ENCODE measurements at places on chromosomes 3 and 15.

- no peak for DNase-seq
These were observed 167.2 kb downstream of the CNTN3 start for GRCh38 chr3:74447221-74447620.

GRCh38 chr3:53166781-53167291, 5.8 kb downstream of the PRKCD start:
- DNase-seq, result no peak

DNA sequence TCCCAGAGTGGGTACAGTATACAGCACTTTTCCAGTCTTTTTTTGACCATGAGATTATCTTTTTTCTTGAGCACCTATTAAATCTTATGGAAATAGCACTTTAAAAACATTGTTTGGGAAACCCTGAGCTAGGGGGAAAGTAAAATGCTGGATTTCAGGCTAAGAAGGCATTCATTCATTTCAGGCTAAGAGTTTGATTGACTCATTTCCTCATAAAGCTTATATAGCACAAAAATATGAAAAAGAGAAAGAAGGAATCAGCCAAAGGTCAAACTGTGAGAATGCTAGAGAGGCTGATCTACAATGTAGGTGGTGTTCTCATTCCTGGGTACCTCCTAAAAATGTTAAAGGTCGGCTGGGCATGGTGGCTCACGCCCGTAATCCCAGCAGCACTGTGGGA, 10.5 kb downstream of the TTC23 start:
- DNase-seq, result no peak

- DNase-seq, result no peak
These were observed 67.0 kb downstream of the ISG20 start for GRCh38 chr15:88705769-88706165.

- no peak for DNase-seq
These were observed 26.6 kb upstream of the PLXNA1 start for GRCh38 chr3:126956361-126956760.

GRCh38 chr3:127914584-127914983, 448 bp upstream of the KBTBD12 start:
- DNase-seq, result no peak

- DNase-seq, result no peak
These were observed 26.3 kb upstream of the TMEM45A start for GRCh38 chr3:100465892-100466777.

GRCh38 chr3:22960105-22960984, 242.8 kb upstream of the UBE2E2 start:
- no peak for DNase-seq

- DNase-seq, result no peak
These were observed 256.5 kb upstream of the NECTIN3 start for GRCh38 chr3:110815008-110815583.

DNA sequence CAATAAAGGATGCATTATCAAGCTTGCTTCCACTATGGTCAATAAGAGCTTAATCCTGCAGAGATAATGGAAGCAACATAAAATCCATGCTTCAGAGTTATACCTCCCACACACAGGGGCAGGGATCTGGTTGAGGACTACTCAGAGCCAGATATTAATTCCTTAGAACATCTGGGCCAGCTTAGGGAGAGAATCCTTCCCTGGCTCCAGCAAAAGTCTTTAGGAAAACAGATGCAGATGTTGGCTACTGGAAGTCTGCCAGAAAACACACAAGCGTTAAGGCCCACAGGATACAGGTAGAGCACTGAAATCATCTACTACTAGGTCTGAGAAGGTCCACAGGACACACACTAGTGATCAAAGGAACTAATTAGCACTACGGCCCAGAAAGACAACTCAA, 25.2 kb downstream of the TMEM202 start:
- no peak for DNase-seq

DNA sequence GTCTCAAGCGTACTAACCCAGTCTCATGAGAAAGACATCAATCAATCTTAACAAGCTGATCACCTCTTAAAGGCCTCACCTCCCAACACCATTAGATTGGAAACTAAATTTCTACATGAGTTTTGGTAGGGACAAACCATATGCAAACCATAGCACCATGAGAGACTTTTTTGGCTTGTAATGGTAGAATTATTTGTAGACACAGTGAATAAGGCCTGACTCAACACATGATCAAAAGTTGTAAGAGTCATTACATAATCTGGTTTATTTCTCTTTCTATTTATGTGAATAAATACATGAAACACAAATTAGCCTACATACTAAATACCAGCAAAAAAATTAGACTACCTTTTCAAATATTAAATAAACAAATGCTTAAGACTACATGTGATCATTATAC, 183.3 kb upstream of the EPHA6 start:
- DNase-seq, result no peak

DNA sequence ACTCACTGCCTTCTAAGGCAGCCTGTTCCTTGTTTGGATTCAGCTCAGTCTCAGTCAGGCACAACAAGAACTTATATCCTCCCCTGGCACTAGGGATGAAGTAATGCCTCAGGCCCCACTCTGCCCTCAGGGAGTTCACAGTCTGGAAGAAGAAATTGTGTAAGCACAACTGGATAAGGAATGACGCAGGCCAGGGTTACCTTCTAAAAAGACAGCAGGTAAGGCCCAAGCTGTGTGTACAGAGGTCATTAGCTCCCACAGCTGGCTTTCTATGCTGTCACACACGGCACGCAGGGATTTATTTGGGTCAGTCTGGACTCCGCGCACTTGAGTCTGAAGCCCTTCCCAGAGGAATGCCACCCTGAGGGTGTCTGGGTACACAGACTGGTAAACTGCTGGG, 82.9 kb downstream of the IQSEC1 start:
- DNase-seq, result no peak

GRCh38 chr3:130963878-130964277, 62.7 kb downstream of the ASTE1 start:
- no peak for DNase-seq

GRCh38 chr3:187213616-187214015, 16.3 kb downstream of the RTP1 start:
- no peak for DNase-seq

GRCh38 chr3:50237133-50237651, 1.2 kb downstream of the GNAI2 start:
- DNase-seq, result no peak

DNA sequence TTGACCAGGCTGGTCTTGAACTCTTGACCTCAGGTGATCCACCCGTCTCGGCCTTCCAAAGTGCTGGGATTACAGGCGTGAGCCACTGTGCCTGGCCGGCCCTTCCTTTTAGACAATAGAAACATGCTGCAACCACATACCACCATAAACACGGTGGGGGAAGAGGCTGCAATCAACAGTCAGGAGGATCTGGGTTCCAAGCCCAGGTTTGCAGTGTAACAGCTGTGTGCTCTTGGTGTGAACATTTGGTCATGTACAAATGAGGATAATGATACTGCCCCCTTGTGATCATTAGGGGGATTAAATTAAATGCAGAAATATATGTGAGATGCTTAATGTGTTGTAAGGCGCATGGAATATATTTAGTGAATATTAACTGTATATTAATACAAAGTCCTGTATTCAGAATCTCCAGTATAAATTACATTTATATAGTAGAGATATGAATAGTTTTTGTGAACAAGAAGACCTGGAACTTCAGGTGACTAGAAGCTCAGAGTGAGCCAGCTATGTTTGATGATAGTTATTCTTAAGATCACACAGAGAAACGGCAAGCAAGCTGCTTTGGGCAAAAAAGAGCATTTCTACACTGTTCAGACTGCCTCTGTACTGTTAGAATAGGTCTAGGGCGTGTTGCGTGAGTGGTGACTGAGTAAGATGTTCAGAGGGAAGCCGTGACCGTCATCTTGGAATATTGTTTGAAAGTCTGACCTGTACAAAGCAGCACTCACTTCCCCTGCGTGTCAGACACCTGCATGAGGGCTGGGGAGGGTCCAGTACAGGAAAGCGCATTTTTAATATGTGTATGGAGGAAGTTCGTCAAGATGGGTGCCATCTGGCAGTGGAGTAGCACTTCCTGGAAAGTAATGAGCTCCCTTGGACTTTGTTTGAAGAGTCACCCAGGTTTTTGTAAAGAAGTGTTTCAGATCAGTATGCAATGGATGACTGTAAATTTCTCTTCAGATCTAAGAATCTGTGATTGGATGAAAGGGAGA, 125.8 kb downstream of the PGPEP1L start:
- no peak for DNase-seq

DNA sequence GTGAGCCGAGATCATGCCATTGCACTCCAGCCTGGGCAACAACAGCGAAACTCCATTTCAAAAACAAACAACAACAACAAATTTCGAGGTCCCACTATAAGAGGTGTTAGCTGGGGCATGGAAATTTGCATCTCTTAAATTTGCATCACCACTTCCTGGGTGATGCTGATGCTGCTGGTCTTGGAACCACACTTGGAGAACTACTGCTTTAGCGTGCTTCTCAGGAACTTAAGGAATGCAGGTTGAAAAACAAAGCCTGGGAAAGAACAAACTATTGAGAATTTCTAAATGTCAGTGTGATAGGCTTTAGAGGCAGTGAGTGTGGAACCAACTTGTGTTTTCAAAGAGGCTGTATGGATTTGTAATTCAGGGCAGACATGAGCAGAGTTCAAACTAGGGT, 858.4 kb upstream of the ARPP21 start:
- no peak for DNase-seq

DNA sequence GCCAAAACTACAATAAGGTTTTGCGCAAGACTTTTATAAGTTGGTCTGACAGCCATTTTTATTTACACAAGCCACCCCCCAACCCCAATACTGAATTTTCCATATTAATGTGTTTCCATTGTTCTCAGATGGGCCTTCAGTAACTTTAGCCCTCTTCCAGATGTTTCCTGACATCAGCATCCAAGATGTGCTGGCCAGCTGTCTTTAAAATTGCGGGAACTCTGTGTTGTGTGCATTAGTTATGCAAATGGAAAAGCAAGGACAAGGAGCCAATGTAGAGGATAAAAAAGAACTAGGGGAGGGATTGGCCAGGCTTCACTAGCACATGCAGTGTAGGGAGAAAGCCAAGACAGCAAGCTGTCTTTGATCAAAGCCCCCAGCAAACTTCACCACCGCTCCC, 45.4 kb downstream of the COMMD2 start:
- no peak for DNase-seq

DNA sequence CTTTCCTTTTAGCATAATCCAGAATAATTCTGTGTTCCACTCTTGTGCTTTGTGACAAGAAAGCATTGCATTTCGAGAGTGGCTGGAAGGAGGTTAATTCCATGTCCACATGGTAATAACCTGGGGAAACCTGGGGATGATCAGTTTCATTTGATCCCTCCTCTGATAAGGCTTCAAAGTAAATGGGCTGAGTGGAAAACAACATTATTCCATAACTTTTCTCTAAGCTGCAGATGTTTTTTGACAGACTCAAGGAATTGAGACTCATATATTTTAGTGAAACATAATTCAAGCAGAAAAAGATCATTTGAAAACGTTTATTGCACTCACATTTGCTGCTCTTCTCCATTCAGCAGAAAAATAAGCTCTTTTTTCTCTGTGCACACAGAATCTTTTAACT, 44.6 kb downstream of the ROBO2 start:
- DNase-seq, result no peak

DNA sequence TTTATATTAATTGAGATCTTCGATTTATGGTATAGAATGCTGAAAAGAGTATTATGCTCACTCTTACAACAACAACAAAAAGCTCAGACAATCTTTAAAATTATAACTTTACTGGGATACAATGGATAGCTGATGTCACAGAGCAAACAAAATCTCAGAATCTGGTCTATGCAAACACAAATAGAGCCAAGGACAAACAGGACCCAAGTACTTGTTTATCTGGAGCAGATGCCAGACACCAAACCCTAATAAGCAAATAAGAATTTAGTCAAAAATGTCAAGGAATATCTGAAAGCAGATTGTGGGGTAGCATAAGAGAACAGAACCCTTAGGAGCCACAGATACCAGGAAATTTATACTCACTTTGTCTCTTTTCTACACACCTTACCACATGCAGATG, 302.2 kb downstream of the CGGBP1 start:
- DNase-seq, result no peak

- no peak for DNase-seq
These were observed 22.6 kb downstream of the MTHFS start for GRCh38 chr15:79874242-79874641.

- DNase-seq, result no peak
These were observed 326.1 kb downstream of the UNC13C start for GRCh38 chr15:54304321-54304720.

GRCh38 chr15:77032052-77032646, 37.2 kb downstream of the PSTPIP1 start:
- peak; percentile 64 for DNase-seq

DNA sequence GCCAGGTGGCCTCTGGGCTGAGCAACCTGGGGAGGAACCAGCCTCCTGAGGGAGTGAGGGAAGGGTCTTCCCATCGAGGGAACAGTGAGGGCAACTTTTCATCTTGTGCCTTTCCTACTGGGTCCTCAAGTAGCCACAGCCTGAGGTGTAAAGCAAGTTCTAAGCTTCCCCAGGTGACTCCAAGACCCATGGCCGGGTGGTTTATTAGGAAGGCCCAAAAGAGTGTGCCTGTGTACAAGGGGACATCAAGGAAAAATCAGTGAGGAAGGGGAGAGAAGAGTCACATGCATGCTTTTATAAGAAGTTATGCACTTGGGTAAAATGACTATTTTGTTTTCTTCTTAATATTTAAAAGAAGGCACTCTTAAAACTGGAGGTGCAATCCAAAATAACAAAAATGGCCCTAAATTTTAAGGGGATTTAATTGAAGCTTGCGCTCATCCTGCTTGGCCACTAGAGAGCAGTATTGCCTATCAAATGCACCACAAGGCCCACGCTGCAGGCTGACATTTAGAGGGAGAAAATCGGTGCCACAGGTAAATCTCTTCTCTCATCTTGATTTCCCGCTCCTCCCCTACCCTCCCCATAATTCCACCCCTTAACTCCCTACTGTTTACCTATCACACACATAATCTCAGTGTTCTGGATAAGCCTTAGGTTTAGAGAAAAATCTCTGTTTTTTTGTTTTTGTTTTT, 6.7 kb downstream of the NANOGP8 start:
- no peak for DNase-seq

DNA sequence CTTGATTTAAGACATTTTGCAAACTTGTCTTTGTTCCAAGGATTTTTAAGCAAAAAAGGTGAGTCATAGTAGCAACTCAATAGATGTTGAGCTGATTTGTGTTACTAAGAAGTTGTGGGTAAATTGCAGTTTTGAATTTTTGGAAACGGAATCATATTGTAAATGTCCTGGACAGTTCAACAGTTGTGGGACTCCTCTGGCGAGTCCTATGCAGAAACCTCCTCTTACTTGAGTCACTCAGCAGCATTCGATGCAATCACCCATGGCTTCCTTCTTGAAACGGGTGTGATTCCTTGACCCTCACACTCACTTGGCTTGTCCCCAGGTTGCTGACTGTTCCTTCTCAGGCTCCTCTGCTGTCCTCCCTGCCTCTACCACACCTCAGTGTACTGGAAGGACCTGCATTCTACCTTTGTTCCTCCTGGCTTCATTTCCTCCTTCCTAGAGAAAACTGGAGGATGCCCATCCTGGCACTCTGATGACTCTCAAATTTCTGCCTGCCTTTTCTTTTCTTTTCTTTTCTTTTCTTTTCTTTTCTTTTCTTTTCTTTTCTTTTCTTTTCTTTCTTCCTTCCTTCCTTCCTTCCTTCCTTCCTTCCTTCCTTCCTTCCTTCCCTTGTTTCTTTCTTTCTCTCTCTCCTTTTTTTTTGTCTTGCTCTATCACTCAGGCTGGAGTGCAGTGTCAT, 52.8 kb upstream of the DGKG start:
- no peak for DNase-seq
